ENCODE measurements at places on chromosomes 11 and 22.

- no peak for DNase-seq
These were observed 8.4 kb downstream of the MIAT start for GRCh38 chr22:26665813-26666231.

DNA sequence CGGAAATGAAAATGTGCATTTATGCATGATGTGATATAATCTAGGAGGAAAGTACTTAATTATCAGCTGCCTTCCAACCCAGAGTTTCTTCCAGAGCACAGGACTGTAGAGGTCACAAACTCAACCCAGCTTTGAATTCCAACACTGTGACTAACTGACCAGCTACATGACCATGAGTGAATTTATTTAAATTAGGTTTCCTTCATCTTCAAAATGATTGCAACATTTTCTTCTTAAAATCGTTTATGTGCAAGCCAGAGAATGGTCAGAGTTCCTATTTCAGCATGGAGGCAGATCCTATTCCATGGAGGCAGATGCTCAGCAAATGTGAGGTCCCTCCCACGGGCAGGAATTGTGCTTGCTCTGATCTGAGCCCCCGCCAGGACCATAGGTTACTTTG, 42.4 kb downstream of the OSBP start:
- no peak for DNase-seq

DNA sequence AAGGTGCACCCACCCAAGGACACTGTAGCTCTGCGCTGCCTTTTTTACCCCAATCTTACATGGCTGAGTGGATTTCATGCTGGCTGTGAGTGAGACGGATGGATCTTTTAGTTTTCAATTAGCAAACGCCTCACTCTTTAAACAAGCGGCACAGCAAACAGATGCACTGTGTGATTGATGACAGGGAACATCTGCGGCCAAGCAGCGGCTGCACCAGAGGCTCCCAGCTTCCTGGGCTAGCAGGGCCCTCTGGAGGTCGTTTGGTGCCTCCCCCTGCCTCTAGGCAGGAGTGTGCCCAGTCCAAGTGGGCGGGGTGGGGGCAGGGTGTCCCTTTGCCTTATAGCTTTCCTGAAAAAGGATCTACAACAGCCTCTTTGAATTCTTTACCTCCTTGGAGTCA, 2.1 kb upstream of the DRD2 start:
- DNase-seq: no peak

DNA sequence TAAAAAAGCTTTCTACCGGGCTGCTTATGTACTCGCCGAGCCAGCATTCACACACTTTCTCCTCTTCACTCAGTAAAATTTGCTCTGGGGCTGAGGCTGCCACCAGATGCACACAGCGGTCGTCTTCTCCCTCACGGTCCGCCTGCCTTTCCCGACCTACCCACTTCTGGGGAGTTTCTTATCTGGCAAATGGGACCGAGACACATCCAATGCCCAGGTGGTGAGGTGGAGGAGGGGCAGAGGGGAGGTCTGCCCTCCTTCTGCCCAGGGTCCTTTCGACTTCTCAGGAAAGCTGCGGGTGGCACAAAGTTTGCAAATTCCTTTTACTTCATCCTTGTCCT, 43.9 kb downstream of the GRIK4 start:
- no peak for DNase-seq

GRCh38 chr11:109196016-109196415, 226.0 kb upstream of the C11orf87 start:
- DNase-seq: no peak

DNA sequence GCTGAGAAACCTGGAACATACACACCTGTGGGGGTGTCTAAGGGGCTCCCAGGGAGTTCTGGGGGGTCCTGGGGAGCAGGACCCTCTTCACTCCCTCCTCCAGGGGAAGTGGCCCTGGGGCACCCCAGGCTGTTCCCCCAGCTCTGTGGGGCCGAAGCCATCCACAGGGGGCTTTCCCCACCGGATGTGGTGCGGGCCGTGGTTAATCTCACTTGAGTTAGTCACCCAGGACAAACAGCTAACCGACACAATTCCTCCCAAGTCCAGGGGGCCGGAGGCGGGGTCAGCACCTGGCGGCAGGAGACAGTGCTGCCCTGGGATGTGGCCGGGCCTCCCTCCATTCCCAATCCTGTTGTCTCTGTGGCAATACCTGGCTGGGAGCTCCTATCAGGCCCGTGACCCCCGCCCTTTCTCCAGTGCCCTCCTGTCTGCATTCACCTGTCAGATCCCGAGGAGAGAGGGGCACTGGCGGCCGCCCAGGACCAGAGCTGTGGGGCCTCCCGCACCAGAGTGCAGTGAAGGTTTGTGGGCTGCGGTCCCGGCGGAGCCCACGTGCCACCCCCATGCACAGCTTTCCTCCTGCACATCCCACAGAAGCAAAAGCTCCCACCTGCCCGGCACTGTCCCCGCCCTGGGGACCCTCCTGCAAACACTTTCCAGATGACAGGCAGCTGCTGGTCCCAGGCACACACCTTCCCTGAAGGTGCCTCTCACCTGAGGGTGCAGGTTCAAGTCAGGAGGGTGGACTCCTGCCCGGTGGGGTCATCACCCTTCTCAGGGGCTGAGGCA, 5.2 kb upstream of the MUC5AC start:
- DNase-seq: peak; percentile 5

GRCh38 chr22:29727131-29727523, 7.3 kb downstream of the CABP7 start:
- no peak for DNase-seq

DNA sequence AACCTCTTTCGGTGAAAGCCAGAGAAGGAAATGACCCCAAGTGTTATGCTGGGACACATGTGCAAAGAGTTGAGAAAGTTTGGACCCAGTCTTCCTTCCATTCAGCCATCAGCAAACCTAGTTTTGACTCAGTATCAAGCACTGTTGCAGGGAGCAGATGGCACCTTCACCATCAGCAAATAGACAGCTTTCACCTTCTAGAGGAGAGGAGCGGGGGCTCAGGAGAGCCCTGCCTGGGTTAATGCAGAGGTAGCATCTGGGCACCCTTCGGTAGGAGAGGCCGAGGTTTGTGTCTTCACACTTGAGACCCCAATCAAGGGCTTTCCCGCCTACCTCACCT, 16.2 kb upstream of the MFRP start:
- DNase-seq: no peak

GRCh38 chr11:58913685-58914084, 25.6 kb upstream of the GLYATL1 start:
- no peak for DNase-seq

GRCh38 chr22:20408891-20409290, 14.9 kb downstream of the ZNF74 start:
- no peak for DNase-seq

GRCh38 chr22:41481925-41482318, 13.0 kb downstream of the ACO2 start:
- no peak for DNase-seq

DNA sequence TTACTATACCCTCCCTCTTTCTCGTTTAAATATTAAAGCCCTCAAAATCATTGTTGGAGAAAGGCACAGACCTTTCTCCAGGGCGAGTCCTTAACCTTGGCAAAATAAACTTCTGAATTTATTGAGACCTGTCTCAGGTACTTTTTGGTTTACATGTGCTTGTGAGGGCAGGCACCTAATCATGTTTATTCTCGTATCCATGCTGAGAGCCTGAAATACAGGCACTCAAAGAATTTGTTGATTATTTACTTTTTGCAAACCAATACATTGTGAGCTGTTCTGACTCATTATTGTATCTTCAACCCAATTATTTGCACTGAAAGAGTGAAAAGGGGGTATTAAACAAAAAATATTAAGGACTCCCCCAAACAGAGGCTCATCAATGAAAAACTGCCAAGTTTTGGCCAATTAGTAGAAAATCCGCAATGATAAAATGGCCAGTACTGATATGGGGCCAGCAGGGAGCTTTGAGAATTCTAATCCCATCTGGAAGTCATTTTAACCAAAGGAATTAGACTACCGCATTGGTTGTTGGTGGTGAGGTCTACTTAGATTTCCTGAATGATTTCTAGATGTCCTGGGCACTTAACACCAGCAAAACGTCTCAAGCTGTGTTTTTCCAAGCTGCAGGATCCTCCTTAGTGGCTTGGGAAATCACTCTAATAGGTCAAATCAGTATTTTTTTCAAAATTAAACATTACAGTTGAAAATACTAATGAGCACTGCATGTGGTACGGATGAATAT, 157.3 kb downstream of the SWAP70 start:
- no peak for DNase-seq

DNA sequence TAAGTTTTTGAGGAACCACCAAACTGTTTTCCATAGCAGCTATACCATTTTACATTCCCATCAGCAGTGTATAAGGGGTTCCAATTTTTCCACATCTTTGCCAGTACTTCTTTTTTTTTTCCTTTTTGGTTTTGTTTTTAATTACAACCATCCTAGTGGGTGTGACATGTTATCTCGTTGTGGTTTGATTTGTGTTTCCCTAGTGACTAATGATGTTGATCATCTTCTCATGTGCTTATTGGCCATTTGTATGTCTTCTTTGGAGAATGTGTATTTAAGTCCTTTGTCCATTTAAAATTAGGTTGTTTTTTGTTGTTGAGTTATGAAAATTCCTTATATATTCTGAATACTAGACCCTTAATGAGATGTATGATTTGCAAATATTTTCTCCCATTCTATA, 59.3 kb downstream of the STIM1 start:
- no peak for DNase-seq

- peak; percentile 3 for DNase-seq
These were observed 14.2 kb downstream of the LINC01488 start for GRCh38 chr11:69495441-69496201.

- no peak for DNase-seq
These were observed 562.5 kb downstream of the MN1 start for GRCh38 chr22:27238935-27239510.

- DNase-seq: no peak
These were observed 14.3 kb upstream of the ARRB1 start for GRCh38 chr11:75365711-75366181.

DNA sequence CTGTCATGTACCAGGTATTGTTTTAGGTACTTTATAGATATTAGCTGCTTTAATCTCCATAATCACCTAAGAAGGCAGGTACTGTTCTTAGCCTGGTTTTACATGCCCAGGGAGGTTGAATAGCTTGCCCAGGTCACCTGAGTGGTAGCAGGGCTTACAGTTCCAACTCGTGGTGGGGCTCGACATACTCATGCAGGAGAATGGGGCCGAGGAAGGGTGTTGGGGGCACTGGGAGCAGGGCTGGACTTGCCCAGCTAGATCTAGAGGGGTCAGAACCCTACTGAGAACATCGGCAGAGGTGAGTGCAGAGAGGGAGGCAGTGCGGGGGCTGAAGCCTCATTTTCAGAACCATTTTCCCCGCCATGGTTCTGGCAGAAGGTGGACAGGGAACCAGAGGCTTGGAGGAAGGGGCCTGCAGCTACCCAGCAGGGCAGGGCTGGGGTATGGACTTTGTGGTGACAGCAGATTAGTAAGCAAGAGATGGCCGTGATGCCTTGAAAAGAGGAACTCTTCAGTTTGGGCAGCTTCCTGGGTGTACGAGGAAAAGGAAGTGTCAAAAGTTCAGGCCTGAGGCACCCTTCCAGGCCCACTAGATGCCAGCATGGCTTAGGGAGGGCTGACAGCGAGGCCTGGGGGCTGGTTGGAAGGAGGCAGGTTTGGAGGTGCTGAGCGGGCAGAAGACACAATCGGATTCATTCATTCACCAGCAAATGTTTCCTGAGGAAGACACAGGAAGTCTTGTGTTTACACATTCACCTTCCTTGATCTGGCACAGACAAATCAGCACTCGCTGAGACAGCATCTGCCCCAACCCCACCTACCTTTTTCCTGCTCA, 54.7 kb upstream of the LYVE1 start:
- peak; percentile 78 for DNase-seq

- DNase-seq: no peak
These were observed 943 bp upstream of the YWHAH start for GRCh38 chr22:31943206-31943977.

- DNase-seq: peak; percentile 47
These were observed 753 bp upstream of the PPARA start for GRCh38 chr22:46149512-46150033.

- DNase-seq: no peak
These were observed 727.3 kb downstream of the LRRC4C start for GRCh38 chr11:40732132-40732531.

DNA sequence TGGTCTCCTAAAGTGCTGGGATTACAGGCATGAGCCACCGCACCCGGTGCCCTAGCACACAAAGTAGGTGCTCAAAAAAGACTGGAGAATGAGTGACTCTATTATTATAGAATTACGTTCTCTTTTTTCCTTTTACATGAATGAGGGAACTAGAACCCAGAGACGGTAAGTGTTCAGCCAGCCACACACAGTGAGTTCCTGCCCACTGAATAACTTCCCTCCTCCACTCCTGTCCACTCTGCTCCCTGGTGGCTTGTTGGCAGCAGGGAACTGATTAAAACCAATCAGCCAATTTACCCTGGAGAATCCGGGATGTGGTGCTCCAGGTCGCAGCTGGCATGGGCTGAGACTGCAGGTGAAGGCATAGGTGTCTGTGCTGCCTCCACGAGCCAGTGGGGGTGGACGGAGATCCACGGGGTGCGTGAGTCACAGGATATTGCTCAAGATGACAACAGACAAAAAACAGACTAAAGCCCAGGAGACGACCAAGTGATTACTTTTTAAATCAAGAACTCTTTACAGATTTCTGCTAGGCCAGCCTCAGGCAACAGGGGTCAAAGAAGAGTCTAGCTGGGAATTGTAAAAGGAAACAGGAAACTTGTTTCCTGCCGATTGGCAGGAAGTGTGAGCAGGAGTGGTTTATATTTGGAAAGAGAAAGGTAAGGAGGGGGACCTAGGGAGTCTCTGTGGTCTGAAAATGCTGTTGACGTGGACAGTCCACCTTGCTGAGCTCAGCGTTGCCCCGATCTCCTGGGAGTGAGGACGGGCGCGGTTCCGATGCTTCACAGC, 95.2 kb upstream of the TP53I11 start:
- DNase-seq: no peak

DNA sequence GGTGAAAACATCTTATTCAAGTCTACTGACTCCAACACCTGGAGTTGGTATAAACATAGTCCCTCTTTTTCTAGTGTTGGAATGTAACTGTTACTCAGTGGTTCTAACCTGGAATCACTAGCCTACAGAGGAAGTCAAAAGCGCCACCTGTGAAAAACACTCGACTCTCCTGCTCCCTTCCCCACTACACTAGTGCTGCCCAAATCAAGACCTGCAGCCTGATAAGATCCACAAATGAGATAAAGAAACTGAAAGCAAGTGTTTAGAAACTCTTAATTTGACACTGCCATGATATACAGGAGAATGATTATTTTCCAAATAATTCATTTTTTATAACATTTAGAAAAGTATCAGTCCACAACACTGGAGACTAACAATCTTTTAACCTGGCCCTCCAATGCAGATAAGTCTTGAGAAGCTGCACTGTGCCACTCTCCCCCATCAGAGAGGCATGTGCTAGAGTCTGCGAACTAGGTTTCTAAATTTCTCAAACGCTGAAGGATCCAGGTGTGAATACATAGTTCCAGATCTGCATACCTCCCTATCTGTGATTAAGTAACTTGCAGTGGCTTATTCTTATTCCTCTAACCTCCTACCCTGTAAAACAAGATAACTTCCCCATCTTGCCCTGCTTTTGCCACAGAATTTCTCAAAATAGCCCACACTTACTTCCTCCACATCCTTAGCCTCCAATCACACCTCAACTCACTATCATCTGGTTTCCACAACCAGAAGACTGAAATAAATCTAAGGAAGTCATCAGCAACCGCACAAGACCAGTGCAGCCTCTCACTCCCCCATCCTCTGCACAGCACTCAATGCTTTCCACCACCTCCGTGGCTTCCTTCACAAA, 88.1 kb downstream of the RRAS2 start:
- DNase-seq: no peak
